ENCODE measurements at places on chromosomes 3 and 15. TPM values are rescaled to one million over a fixed set of nuclear protein-coding genes. Genes with fewer than 3 reads are reported as not detected.

Gene GALNT15
- 0.09 TPM for total RNA-seq

Gene FSIP1
- total RNA-seq = 2.1 TPM

Gene C3orf49
- not detected for total RNA-seq

Gene KCNMB2
- total RNA-seq = not detected

Gene IGSF11
- total RNA-seq = 4.1 TPM

Gene CFAP100
- total RNA-seq = 0.12 TPM

Gene NME9
- 2.2 TPM for total RNA-seq

Gene CLEC3B
- not detected for total RNA-seq

Gene SQOR
- total RNA-seq = 0.22 TPM

Gene SLC2A2
- total RNA-seq = not detected

- DNase-seq = no peak
Observed at GRCh38 chr3:64514889-64515288, 172.9 kb downstream of the ADAMTS9 start.

DNA sequence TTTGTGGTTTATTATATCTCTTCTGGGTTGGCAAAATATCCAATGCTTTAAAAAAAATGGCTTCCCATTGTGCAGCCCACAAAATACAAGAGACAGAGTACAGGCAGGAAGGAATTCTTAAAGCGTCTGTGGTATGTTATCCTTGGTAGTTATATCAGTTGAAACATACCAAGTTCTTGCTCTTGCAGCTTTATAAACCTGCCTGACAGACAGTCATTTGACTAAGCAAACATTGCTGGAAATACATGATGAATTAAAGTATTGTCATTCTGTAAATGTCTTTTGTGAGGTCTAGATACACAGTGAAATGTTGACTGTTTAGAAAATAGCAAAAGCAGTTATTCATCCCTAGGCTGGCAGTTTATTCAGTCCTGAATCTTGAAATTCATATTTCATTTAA, 44.8 kb upstream of the MAP3K13 start:
- DNase-seq = no peak

DNA sequence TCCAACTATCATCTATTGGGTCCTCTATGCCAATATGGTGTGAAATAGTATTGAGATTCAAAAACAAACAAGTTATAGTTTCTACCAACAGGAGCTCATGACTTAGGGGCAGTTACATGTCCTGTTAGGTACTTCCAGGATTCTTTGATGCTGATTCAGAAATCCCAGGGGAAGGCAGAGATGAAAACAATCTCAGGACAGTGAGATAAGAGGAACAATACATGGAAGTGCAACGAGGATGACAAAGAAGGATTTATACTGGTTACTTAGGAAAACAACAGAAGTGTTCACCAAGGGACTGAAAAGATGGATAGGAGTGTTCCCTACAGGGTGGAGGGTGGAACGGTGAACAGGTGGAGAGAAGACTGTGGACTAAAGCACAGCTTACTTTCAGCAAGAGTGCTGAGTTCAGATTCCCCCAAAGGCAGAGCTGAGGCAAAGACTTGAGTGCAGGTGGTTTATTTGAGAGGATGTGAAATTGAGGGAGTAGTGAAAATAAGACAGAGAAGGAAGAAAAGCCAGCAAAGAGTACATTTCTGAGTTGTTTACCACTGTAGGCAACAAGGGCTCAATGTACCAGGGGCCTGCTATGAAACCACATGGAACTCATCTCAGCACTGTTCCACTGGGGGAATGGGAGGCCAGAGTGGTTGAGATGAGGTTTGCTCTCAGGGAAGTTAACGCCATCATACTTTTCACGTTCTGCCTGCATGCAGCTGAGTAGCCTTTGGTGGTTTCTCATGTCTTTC, 68.1 kb downstream of the TRIM69 start:
- DNase-seq = no peak

GRCh38 chr3:30475038-30475808, 131.2 kb upstream of the TGFBR2 start:
- no peak for DNase-seq

- no peak for DNase-seq
Observed at GRCh38 chr3:131793870-131794269, 240.9 kb downstream of the CPNE4 start.

DNA sequence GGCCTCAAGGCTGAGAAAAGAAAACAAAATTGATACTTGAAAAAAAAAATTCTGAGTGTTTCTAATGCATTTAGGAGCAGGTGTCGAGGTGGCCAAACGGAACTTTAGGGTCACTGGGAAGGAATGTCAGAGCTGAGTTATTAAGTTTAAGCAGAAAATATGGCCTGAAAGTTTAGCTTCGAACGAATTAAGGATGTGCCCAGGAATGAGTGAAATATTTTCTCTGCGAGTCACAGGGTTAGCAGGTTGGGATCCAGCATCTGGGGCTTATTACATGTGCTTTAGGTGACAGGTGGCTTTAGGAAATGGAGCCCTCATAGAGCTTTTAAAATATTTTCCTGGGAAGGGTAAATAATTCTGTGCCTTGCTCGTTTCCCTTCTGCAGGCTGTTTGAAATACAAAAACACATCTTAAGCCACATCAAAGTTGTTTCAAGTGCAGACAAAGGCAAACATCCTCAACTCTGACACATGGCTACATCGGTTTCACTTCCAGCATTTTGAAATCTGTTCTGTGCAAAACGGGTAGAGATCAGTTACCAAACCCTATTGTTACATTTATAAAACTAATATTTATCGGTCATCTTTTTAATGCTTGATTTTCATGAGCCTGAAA, 143.1 kb upstream of the ARRDC4 start:
- DNase-seq = no peak

- DNase-seq = no peak
Observed at GRCh38 chr3:172303181-172303580, 145.1 kb downstream of the GHSR start.

GRCh38 chr15:51768018-51768417, 16.6 kb downstream of the TMOD2 start:
- no peak for DNase-seq

GRCh38 chr15:47961401-47962090, 159.2 kb upstream of the SLC24A5 start:
- no peak for DNase-seq

DNA sequence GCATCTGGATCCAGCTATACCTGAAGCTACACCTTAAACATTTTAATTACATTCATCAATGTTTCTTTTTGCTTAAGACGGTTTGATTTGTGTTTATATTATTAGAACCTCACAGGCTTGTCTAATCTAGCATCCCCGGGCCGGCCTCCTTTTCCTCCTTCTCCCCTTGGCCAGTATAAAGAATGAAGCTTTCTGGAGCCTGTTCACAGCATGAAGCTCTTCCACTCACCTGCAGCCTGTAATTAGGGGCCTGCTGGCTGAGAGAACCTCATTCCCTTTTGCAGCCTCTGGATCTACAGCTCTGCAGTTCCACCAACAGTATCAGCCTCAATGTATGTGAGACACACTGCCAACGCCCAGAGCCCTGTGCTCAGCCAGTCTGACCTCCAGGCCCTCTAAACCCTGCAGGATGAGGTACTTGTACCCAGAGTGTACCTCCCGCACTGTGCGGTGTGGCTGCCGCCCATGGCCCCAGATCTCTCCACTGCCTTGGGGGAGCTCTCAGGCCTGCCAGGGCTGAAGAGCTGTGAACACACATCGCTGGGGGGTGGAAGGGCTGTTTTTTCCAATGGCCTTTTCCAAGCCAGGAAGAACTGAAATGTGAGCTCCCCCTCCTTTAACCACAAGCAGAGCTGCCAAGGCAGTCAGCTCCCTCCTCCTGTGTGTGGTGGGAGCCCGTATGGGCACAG, 114.7 kb upstream of the ALDH1A3 start:
- no peak for DNase-seq

DNA sequence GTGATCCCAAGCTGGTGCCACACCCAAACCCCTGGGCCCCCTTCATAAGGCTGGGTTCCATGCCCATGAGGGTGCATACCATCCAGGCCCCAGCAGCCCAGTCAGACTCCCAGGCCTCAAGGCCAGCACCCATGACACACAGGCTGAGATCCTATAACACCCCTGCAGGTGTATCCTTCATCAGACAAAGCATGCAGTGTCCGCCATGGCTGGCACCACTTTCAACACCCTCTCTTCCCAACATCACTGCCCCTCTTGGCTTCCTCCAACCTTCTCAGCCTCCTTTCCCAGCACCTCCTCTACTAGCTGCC, 3.5 kb downstream of the CCDC51 start:
- DNase-seq = no peak

DNA sequence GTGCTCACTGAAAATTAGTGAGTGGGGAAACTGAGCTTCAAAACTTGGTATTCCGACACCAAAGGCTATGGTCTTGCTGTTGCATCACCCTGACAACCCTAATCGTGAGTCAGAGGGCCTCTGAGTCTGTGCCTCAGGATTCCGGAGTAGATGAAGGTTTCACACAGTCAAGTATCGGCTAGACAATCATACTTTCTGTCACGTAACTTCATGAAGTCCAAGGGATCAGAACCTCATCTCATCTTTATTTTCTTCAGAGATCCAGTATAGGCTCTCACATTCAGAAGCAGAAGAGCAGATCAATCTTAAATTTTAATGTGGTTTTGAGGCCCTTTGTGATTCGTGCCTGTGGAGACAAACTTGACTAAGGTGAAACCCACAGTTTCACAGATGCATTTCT, 26.1 kb upstream of the NECTIN3 start:
- no peak for DNase-seq

DNA sequence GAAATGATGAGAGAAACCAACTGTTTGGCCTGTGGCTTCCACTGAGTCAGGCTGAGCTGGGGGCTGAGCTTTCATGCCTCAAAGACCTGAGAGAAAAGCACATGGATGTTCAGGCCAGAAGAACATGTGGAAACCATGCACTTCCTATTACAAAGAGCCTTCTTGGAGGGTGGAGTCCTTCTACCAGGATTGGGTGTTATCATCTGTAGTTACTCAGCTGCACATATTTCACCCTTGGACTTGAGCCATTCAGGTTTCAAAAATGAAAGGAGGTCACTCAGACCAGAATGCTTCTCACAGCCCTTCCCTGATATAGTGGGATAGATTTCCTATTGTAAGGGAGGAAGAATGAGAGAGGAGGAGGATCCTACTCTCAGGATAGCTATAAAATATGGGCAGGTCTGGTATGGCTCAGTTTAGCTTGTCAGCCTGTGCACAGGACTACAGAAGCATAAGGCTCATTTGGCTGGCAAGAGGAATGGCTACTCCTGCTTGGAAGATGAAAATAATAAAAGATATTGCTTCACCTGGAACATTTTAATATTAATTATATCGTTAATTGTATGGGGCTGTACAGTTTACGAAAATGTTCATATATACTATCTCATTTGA, 173.6 kb upstream of the TMC3 start:
- DNase-seq = no peak

DNA sequence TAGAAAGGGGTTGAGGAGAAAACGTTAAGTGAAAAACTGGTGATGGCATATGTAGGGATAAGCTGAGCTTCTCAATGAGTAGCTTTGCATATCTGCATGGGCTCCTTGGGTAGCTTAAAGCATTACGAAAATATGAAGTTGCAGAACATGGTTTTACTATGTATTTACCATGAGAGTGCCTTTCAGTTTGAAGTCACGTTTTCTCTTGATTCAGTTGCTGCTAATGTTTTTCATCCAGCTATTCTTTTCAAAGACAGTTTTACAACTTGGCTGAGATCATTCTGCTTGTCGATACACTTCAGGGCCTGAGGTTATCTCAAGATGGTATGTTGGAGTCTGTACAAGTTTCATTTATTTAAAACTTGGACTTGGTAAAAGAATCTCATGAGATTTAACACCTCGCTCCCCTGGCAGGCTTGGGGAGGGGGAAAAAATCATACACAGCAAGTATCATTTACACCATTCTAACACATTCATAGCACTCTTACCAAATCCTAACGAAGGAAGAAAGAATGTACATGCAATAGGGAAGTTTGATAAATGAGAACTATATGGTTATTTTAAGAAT, 103.3 kb upstream of the CMC1 start:
- no peak for DNase-seq

GRCh38 chr3:19547665-19548464, 386.2 kb downstream of the EFHB start:
- DNase-seq = no peak

GRCh38 chr3:46861605-46862368, 1.5 kb downstream of the MYL3 start:
- DNase-seq = no peak

DNA sequence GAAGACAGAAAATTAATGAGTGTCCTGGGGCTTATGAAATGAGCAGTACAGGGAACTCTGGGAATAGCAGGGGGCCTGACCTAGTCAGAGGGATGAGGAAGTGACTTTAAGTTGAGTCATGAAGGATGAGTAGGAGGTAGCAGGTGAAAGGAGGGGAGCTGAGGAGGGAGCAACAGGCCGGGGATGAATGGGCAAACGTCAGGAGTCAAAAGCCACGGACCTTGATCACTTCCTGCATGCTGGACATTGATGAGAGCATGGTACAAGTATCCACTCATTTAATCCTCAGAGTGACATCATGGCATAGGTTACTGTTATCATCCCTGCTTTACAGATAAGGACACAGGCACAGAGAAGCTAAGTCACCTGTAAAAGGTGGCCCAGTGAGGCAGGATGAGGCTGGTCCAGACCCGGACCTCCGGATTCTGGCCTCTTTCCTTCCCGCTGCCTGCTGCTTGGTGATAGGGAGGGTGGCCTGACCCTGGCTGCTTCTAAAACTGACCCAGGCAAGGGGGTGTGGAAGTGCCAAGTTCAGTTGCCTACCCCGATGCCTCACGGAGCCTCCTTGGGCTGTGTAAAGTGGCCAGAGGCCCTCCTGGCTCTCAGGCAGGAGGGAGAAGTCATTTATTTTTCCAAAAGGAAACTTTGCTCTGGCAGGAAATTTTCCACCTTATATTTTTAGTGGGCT, 7.6 kb downstream of the CORO2B start:
- no peak for DNase-seq

DNA sequence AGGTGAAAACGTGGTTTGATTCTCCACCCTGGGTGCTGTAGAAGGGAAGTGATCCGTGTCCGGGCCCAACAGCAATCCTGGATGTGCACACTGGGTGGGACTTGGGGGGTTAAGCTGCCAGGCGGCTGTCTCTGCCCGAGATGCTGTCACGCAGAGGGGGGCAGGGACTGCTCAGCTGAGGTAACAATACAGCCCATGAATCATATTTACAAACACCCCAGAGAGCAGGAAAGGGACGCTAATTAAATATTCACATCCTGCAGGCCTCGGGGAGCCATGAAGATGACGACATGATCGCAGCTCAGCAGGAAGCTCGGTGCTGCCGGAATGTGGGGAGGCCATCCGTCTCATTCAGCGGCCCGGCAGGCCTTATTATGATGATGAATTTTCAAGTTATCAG, 17.9 kb upstream of the CRABP1 start:
- DNase-seq = no peak

GRCh38 chr3:183008800-183009199, 28.5 kb upstream of the DCUN1D1 start:
- DNase-seq = no peak

GRCh38 chr15:74302821-74303359, 64.6 kb downstream of the CYP11A1 start:
- DNase-seq = peak; percentile 80

- DNase-seq = no peak
Observed at GRCh38 chr3:2929574-2929973, 180.6 kb downstream of the IL5RA start.

DNA sequence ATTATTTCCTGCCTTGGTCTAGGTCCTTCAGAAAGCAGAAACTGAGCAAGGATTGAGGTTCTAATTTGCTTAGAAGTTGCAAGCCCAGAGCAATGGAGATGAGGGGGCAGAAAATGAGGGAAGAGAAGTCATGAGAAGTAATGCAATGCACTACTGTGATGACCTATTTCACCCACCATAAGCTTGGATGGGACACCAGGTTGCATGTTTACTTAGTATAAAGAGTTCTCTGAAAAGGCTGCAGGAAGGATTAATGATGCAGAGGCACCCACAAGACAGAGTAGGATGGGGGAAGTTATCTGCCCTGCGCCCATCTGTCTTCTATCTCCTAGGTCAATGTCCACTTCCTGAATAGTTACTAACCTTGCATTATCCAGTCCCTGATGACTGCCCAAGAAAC, 84.8 kb upstream of the SNRK start:
- no peak for DNase-seq
